ENCODE measurements at places on chromosomes 5 and 9.

- DNase-seq: no peak
Measured at GRCh38 chr9:86721226-86721781, 226.0 kb downstream of the GAS1 start.

DNA sequence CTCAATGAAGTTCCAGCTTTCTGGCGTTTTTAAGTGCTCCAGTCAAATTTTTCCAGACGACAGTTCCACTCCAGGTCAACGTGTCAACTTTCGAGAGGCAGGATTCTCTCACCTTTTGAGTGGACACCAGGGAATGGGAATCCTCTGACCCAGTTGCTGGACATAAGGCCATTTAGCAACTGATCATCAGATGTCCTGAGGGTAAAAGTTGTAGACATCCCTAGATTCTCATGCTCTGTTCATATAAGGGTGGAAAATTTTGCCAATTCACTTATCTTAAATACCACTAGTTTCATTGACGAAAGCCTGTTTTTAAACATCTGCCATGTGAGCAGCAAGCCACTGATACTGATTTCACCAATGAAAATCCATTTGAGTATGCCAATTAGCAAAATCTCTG, 275.5 kb downstream of the MAST4 start:
- no peak for DNase-seq

DNA sequence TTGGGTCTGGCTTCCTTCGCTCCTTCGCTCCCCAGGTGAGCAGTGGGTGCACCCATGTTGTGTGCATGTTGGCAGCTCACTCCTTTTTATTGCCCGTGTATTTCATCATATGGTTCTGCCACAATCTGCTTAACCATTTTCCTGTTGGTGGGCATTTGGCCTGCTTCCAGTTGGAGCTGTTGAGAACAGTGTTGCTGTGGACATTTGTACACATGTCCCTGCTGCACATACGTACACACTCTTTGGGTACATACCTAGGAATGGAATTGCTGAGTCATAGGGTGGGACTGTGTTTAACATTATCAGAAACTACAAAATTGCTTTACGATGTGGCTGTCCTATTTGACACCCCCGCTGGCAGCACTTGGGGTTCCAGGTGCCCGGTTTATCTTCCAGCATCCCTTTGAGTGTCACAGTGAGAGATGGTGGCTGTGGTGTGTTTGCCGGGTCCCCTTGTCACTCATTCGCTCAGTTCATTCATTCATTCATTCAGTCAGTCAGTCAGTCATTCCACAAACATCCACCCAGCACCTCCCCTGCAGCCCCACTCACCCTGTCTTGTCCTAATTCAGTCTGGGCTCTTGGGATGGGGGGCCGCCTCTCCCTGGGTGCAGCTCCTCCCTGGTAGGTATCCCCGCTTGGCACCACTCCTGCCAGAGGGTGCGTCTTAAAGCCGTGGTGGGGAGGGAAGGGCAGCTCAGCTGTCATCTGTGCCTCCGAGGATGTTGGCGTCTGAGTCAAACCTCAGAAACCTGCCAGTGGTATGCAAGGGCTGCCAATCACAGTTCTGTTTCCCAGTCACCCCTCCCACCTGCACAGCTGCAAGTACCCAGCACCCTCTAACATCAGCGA, 7.9 kb upstream of the FIBCD1 start:
- DNase-seq: no peak

GRCh38 chr9:131528186-131528585, 2.9 kb downstream of the UCK1 start:
- no peak for DNase-seq

DNA sequence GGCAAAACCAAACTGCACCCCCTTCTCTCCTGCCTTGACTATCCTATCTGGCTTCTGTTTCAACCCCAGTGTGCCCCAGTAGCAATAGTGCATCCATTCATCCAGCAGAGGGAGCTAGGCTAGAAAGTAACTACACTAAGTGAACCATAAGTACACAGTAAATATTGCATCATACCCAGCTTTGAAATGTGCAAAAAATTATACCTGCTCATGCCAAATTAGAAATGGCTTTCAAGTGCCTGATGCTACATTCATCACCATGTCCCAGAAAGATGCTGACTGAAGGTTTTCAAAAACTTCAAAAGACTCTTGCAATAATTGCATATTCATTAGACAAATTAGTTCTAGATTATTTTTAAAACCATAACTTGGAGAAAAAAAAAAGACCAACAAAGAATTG, 153.5 kb downstream of the PRELID2 start:
- peak; percentile 91 for DNase-seq

- no peak for DNase-seq
Measured at GRCh38 chr9:104858846-104859245, 69.1 kb downstream of the ABCA1 start.

GRCh38 chr5:3596857-3597166, 1.2 kb downstream of the IRX1 start:
- DNase-seq: no peak

DNA sequence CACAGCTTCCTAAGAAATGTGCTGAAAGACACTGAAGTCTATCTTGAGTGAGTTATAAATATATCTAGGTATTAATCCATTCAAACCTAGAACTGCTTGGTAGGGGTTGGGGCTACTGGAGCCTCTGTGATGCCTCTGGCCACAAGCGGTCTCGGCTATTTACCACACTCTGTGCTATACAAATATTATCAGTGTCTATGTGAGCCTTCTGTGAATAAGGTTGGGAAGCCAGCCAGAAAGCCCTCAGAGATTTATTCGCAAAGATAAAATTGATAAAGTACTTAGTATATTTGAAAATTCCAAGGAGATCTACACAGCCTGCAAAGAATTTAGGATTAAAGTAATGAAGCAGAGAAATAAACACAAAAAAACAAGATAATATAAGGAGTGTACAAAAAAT, 41.4 kb downstream of the LIFR start:
- no peak for DNase-seq

GRCh38 chr5:54611290-54611951, 93.9 kb downstream of the SNX18 start:
- peak; percentile 49 for DNase-seq

DNA sequence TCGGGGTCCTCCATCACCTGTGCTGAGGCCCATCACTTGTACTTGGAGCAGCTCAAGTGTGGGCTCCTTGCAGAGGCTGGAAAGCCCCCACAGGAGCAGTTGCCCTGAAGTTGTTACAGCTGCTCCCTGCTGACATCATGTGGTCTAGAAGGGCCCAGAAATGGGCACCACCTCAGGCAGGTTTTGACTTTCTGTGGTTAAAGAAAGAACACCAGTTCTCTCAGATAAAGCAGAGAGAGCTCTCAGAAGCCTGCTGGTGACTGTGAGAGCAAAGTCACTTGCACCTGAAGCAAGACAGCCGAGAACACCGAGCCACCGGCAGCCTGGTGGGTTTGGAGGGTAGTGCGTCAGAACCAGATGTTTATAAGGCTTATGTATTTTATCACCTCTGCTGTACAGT, 70.4 kb downstream of the MVB12B start:
- peak; percentile 30 for DNase-seq

DNA sequence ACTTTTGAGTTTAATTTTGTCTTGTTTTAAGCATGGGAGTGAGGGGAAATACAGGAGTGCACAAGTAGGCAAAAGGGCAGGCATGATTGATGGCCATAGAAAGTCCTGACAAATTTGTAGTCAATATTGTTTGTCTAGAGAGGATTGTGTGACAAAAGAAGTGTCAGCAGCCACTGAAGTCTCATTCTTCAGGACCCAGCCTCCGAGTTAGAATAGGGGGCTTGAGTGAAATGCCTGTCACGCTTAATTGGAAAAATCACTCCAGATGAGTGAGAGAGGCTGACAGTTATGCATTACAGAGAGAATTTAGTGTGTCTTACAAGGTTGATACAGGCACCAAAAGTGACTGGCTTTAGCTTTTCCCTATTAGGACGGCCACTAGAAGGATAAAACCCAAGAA, 81.9 kb upstream of the RPS23 start:
- DNase-seq: no peak

DNA sequence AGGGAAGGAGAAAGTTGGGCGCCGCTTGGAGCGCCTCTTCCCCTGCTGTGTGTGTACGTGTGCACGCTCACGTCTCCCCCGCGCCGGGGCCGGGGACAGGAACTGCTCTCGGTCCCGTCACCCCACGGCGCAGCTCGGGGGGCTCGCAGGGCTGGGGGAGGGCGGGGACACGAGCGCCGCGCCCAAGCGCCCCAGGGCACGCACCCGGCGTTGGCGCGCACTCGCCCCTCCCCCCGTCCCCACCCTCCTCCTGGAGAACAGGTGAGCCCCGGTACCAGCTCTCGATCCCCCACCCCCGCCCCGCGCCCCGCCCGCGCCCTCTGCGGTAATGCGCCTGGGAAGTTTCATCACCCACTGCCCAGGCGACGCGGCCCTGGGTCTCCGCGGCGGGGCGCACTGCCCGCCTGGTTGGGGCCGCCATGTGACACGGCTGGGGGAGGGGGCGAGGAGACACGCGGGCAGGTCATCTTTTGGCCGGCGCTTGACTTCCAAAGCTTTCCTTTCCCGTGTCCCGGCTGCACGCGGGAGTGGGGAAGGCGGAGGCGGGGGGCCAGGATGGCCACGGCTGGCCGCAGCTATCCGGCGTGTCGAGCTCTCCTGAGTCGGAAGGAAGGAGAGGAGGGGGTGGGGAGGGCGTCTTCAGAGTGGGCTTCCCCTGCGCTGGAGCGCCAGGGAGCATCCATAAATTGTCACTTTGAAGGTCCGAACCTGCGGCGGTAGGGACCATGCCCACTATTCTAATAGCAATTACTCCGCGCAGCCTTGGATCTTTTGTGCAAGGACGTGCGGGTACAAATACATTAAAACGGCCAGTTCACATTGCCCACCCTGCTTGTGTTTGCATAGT, 1.5 kb upstream of the STC2 start:
- DNase-seq: no peak

DNA sequence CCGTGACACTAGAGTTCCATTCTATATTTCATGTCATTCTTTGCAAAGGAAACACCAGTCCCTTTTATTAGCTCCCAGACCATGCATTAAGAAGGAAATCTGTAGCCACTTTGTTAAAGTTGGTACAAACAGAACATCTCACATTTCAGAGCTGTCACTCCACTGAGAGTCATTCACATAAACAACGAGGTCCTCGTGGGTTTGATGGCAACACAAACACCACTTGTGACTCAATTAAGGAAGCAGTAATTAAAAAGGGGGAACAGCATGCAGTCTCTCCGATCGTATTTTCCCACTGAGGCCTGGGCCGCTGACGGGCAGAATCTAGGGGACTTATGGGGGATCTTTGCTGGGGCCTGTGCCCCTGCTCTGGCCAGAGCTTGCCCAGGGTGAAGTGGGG, 94.2 kb upstream of the ZNF618 start:
- DNase-seq: peak; percentile 50

- peak; percentile 74 for DNase-seq
Measured at GRCh38 chr5:149834246-149834855, 104.2 kb downstream of the PPARGC1B start.

GRCh38 chr5:158484150-158484549, 615.6 kb downstream of the EBF1 start:
- no peak for DNase-seq

DNA sequence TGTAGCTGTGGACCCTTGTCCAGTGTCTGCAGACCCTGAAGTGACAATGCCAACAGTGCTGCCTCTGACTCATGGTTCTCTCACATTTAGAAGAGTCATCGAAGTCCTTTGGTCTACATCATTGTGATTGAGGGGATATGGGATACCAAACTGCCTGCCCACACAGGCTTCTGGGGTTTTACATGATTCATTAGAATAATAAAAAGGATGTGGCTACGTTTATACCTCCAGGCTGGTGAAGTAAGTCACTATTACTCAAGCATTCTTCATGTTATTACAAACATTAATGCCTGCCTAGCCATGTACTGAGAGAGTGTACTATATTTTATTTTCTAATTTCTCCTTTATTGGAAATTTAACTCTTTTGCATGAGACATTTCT, 365.7 kb downstream of the SPATA31D1 start:
- peak; percentile 25 for DNase-seq

- DNase-seq: no peak
Measured at GRCh38 chr9:127866535-127866934, 10.9 kb downstream of the AK1 start.

- DNase-seq: no peak
Measured at GRCh38 chr5:169385636-169386035, 84.7 kb upstream of the SLIT3 start.

- peak; percentile 72 for DNase-seq
Measured at GRCh38 chr5:50440651-50441492, at the start of gene EMB. Gene EMB, minus strand, starts transcription at chr5:50441288. Its CDS starts 137 bp downstream, at chr5:50441151.

DNA sequence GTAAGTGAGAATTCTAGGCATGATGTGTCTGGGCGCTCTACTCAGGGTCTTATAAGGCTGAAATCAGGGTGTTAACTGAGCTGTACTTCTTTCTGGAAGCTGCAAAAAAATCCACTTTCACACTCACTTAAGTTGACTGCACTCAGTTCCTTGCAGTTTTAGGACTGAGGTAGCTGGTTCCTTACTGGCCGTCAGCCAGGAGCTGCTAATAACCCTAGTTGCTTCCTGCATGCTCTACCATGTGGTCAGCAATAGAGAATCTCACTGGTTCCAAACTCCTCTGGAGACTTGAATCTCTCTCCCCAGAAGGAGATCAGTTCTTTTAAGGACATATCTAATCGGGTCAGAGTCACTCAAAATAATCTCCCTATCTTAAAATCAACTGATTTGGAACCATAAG, 911.2 kb downstream of the EFNA5 start:
- DNase-seq: no peak

GRCh38 chr5:174139623-174140022, 94.1 kb downstream of the NSG2 start:
- no peak for DNase-seq

GRCh38 chr9:89750117-89750791, 145.4 kb downstream of the GADD45G start:
- peak; percentile 55 for DNase-seq

DNA sequence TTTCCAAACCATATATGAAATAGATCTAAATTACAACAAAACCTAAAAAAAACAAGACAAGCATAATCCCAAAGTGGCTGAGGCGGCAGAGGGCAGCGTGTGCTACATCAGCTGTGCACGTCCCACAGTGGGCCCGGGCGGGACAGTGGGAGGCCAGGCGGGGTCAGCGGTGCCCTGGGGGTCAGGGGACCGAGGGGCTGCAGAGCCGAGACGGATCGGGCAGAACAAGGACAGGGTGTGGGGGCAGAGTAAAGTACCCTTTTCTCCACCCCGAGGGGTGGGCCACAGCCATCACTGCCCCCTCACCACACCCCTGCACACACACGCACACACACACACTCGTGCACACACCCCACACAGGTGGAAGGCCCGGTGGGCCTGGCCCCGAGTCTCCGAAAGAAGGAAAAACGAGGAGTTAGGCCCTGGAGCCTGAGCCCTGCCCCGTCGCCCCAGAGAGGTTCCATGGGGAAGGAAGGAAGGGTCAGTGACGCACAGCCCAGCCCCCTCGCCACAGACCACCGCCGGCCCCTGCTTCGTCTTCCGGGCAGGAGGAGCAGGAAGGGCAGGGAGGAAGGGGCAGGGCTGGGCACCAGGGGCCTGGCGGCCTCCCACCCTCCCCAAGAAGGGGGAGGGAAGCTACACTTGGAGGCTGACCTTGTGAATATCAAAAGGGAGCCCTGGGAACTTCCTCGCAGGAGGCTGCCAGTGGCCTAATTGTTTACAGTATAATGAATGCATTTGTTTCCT, 49.6 kb upstream of the UBAC1 start:
- DNase-seq: no peak

GRCh38 chr5:159459951-159460538, 129.8 kb upstream of the IL12B start:
- peak; percentile 81 for DNase-seq
